Cortex of kidney (tissue), 1 donor: ENCODE measurements at places on chromosomes 2 and 18.

GRCh38 chr2:16397681-16398475, 267.8 kb downstream of the CYRIA start:
- no peak for DNase-seq

DNA sequence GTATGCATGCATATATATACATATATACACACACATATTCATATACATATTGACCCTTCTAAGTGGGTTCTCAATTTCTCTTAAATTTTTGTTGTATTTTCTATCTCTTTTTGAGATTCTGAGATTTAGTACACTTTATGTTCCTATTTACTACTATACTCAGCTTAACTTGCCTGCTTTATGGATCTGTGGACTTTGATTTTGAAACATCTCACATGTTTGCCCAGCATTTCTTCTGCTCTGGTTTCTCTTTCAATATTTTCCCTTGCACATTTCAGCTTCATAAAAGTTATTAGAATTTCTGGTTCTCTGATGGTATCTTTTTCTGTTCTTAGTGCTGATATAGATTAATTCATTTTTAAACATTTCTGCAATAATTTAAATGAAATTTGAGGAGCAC, 380.6 kb downstream of the SPAG16 start:
- no peak for DNase-seq

DNA sequence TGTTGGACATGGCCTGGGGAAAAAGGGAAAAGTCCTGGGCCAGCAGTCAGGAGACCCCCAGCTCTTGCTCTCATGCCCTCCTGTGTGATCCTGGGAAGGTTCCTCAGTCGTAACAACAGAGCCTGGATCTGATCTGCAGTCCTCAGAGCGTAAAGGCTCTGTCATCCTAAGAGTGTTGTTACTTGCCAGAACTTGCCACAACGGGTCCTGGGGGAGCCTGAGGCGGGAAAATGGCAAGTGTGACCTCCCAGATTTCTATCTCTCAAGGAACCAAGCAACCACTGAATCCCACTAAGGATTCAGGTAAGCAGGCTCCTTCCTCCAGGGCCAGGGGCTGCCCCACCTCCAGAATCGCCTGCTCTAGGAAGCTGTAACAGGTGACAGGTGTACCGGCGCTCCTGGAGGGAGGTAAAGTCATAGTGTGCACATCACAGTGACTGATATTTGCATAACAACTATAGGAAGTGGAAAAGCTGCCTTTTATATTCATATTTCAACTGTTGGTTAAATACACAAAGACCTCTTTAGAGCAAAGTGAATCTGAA, 18.4 kb downstream of the HS1BP3 start:
- DNase-seq: no peak

GRCh38 chr2:222088561-222088960, 210.2 kb downstream of the PAX3 start:
- no peak for DNase-seq
